CD4-positive, alpha-beta T cell treated with Interleukin-6 at 100 ng/mL for 8 hours (primary cell): ENCODE measurements at places on chromosomes 6 and 20.

GRCh38 chr20:61443443-61444126 lies 191.5 kb downstream of the CDH4 start:
- no peak for DNase-seq

- DNase-seq: no peak
Measured at GRCh38 chr6:21095462-21095861, 498.1 kb upstream of the SOX4 start.

DNA sequence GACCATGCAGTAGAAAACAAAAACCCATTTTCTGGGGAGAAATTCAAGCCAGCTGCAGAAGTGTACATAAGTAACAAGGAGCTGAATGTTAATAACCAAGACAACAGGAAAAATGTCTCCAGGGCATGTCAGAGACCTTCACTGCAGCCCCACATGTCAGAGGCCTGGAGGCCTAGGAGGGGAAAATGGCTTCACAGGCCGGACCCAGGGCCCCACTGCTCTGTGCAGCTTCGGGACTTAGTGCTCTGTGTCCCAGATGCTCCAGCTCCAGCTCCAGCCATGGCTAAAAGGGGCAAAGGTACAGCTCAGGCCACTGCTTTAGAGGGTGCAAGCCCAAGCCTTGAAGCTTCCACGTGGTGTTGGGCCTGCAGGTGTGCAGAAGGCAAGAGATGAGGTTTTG lies 43.6 kb downstream of the HACE1 start:
- DNase-seq: no peak

- DNase-seq: no peak
Measured at GRCh38 chr6:112881828-112882780, 535.0 kb downstream of the RFPL4B start.

GRCh38 chr6:142045380-142046278 lies 87.1 kb upstream of the GJE1 start:
- no peak for DNase-seq

- no peak for DNase-seq
Measured at GRCh38 chr6:152748843-152749242, 1.8 kb upstream of the VIP start.

DNA sequence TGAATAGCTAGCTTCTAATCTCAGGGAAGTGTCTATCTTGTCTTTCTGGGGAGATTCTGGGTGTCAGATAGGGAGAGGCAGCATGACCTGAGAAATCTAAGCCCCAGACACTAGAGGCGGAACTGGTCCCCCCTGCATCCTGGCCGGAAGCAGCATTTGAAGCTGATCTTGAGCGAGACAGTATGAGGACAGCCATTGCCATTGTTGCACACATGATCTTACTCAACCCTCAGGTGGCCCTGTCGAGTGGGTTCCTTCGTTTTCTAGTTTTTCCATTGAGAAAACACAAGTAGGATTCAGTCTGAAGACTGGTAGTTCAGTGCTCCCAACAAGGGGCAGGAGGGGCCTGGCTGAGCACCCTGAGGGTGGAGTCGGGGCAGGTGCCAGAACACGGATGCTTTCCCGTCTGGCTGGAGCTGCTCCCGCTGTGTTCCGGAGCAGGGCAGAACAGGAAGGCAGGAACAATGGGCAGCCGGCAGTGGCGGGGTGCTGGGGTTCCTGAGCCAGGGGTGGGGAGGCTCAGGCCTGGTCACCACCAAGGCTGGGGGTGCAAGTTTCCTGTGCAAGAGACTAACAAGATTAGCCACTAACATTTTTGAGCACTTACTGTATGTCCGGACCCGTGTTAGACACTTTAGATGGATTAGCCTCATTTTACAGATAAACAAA lies 7.9 kb upstream of the SDCBP2 start:
- DNase-seq: no peak

DNA sequence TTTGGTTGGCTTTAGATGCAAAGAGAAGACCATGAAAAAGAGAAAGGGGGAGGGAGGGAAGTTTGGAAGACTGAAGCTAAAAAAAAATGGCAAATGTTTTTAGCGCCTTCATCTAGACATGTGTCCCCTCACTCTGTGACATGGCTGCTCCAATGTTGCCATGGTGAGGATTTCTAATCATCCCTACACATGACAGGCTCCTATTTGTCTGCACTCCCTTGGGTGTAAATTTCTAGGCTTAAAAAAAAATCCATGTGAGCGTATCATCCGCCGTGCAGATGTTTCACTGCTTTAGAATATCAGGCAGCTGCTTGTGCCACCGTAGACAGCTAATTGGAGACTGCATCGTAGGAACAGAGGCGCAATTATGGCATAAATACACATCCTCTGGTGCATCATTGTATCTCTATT lies 761.1 kb upstream of the MMS22L start:
- DNase-seq: no peak

DNA sequence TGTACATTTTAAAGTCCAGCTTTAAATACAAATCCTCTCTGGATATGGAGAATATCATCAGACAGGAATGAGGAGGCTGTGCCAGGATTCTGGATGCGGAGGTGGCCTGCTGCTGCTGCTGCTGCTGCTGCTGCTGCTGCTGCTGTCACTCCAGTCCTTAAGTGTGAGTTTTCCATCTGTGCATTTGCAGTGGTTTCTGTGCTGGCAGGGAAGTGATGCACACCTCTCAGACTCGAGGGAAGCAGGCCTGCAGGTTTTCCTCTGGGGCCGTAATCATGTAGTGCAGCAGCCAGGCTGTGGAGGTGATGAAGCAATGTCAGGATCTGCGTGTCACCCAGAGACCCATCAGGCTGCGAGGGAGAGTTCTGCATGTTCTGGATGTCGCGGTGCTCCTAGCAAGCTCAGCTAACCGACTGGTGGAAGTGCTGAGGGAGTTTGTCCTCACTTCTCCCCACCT lies 32.0 kb downstream of the CFAP61 start:
- no peak for DNase-seq

DNA sequence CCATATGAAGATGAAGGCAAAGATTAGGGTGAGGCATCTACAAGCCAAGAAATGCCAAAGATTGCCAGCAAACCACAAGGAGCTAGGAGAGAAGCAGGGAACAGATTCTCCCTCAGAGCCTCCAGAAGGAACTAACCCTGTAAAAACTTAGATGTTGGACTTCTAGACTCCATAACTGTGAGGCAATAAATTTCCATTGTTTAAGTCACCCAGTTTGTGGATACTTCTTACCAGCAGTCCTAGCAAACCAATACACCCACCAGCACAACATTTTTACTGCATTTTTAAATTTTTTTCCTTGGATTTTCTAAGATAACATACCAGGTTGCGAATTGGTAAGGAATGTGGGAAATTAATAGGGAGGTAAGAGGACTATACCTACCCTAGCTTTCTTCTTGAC lies 47.8 kb upstream of the EYA4 start:
- no peak for DNase-seq

DNA sequence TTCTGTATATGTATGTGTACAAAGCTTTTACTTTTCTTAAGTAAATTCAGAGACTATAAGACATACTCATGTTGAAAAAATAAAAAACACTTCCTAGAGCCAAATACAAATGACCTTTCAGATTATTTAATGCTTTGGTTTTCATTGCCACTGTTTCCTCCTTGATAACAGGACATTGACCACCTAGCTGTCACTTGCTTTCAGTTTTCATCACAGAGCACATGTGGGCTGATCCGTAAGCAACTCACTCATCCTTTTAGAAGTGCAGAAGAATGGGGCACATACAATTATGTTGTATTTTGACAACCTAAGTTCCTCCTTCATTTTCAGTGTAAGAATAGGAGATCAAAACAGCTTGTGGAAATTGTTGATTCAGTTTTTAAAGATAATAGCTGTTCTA lies 6.2 kb downstream of the ZBTB2 start:
- no peak for DNase-seq

DNA sequence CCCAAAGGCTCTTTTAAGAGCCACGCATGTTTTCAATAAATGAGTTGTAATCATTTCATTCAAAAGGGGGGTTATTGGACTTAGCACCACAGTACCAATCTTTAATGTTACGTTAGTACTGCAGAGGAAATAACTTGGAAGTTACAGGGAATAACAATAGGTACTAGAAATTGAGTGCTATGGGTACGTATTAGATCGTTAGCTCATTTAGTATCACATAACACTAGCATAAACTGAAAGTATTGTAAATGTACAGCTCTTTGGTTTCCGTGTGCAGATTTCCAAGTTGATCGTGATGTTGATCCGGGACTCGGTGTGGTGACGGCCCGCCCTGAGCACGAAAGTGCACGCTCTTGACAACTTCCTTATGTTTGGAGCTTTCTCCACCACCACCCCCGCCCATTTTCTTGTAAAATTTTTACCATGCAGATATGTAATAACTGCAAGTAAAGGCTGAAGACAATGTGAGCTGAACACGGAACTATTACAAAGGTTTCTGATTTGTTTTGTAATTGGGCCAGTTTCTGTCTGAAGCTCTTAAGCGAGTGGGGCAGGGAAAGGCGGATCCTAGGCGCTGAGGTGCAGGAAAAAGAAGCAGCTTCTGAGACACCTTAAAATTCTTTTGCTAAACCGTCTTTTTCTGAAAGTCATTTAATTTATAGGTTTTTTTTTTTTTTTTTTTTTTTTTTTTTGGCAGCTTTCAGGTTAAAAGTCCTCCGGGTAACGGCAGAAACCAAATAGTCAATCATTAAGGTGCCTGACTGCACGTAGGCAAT lies 71.5 kb downstream of the HFE start:
- peak; percentile 67 for DNase-seq

- DNase-seq: no peak
Measured at GRCh38 chr20:38164069-38164468, 1.0 kb downstream of the TGM2 start.

DNA sequence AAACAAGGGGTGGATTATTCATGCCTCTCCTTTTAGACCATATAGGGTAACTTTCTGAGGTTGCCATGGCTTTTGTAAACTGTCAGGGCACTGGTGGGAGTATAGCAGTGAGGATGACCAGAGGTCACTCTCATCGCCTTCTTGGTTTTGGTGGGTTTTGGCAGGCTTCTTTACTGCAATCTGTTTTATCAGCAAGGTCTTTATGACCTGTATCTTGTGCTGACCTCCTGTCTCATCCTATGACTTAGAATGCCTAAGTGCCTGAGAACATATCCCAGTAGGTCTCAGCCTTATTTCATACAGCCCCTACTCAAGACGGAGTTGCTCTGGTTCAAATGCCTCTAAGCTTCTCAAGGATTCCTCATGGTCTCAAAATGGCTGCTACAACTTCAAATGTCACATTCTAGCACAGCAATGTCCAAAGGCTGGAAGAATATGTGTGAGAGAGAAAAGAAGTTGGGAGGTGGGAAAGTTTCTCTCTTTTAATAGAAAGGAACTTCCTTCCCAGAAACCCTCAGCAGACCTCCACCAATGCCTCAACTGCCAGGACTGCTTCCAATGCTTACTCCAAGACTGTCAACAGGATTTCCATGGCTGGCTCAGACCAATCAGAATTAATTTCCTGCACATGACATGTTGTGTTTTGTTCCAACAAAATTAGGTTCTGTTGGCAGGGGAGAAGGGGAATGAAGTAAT lies 46.6 kb upstream of the SLC9A8 start:
- DNase-seq: no peak

- DNase-seq: no peak
Measured at GRCh38 chr6:109013656-109014305, 80.9 kb downstream of the SESN1 start.

GRCh38 chr20:8903655-8904605 lies 165.0 kb upstream of the PLCB4 start:
- DNase-seq: no peak

GRCh38 chr6:157012355-157012754 lies 235.2 kb downstream of the ARID1B start:
- no peak for DNase-seq
